ENCODE measurements at places on chromosomes 4 and X.

DNA sequence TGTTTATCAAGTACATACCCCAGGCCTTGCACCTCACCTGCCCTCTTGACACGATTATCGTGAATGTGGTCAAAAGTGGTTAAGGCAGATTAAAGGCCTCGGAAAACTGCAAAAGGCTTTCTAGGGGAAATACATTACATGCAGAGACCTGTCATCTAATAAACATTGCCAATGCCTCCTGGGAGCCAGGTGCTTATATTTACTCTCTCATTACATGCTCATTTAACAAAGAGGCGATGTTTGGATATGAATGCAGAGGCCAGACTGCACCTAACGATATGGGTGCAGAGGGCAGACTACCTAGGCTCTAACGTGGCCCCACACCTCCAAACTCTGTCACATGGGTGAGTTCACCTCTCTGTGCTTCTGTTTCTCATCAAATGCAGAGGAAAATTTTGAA lies 14.5 kb downstream of the CRMP1 start:
- DNase-seq: peak; percentile 13

DNA sequence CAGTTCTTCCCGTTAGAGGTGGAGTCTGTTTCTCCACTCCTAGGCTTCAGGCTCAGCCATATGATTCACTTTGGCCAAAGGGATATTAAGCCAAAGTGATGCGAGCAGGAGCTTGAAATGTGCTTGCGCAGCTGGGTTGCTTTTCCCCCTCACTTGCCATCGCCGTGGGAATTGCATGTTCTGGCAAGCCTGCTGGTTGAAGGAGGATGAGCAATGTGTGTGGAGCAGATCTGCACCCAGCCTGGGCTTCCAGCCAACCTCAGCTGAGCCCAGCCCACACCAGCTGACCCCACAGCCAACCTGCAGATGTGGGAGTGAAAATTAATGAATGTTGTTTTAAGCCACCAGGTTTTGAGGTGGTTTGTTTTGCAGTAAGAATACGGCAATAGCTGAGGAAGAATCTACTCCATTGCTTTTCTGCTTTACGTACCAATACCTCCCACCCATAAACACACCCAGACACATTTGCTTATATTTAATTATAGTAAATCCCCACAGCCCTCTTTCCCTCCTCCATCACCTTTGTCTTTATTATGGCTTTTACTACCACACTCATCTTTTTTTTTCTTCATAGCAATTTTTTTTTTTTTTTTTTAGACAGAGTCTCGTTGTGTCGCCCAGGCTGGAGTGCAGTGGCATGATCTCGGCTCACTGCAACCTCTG lies 132.8 kb upstream of the FUNDC1 start:
- peak; percentile 83 for DNase-seq

GRCh38 chr4:120554086-120554485 lies 368.4 kb downstream of the PRDM5 start:
- DNase-seq: no peak

DNA sequence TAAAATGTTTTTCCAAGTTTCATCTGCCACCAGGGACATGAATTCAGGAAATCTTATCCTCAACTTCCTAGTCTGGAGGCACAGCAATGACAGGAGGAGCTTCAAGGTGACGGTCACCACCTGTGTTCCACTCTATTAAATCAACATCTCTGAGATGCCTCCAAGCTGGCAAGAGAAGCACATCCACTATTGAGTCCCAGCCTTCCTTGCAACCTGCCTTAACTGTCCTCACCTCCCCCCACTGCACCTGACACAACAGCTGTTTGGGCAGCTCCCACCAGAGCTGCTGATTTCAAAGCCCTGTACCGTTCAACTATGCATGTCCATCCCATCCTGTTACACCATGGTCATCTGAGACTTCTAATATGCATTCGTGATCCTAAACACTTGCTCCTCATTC lies 123.4 kb downstream of the COL25A1 start:
- DNase-seq: no peak

DNA sequence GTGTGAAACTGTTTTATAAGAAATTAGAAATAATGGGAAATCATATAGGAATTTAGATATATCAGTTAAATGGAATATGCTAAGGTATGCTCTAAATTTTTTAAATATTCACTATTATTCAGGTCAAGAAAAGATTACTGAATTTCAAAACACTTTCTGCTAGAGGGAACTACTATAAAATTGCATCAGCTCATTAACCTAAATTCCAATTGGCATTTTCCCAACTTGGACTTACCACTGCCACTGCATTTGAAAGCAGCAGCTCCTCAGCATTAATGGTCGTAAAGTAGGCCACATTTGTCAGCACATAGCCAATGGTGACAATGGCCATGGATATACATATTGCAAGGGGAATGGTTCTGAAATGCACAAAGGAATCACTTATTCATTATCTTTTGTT lies 57.3 kb downstream of the SLC7A11 start:
- peak; percentile 23 for DNase-seq

GRCh38 chr4:96094183-96094582 lies 254.3 kb downstream of the PDHA2 start:
- no peak for DNase-seq

GRCh38 chr4:109390115-109390768 lies 43.4 kb upstream of the SEC24B start:
- DNase-seq: no peak

GRCh38 chr4:42654631-42655268 lies 2.2 kb downstream of the ATP8A1 start:
- DNase-seq: no peak

GRCh38 chr4:1613099-1613495 lies 71.0 kb downstream of the FAM53A start:
- DNase-seq: no peak

DNA sequence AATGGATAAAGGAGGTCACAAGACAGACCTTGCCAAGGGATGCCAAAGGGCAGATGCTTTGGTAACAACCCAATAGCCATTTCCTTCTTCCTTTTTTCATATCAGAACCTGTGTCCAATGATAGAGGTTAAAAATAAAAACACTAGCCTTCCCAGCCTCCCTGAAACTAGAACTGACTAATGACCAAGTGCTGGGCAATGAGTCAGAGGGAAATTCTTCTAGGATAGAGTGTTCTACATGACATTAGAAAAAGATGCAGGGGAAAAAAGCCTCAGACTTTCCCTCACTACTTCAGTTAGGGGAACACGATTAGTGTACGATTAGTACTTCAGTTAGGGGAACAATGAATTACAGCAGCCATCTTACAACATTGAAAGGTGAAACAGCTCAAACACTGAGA lies 29.3 kb upstream of the FAM47C start:
- no peak for DNase-seq

GRCh38 chr4:145482209-145483037 lies 770 bp downstream of the SMAD1 start:
- peak; percentile 54 for DNase-seq

GRCh38 chr4:173214231-173214630 lies 45.6 kb downstream of the GALNT7 start:
- no peak for DNase-seq

- no peak for DNase-seq
These were observed 195.2 kb downstream of the CCNG2 start for GRCh38 chr4:77352192-77352591.

GRCh38 chrX:63967551-63967950 lies 182.5 kb upstream of the ARHGEF9 start:
- DNase-seq: no peak

- DNase-seq: no peak
These were observed 113.0 kb downstream of the UCHL1 start for GRCh38 chr4:41369680-41370079.

DNA sequence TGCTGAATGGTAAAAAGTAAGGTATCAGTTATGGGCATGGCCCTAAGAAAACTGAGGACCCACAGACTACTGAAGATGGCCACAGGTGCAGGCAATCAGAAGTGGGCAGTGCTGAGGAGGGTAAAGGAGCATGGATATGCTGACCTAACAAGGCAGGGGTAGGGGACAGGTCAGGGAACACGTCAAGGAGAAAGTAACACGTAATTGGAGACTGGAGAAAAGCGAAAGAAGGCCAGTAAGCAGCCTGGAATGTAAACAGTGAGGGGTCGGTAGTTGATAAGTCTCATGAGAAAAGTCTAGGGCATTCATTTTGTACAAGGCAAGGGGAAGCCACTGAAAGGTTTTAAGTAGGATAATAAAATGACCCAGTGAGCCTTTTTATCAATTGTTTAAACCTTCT lies 153.3 kb downstream of the PRDM5 start:
- DNase-seq: no peak

DNA sequence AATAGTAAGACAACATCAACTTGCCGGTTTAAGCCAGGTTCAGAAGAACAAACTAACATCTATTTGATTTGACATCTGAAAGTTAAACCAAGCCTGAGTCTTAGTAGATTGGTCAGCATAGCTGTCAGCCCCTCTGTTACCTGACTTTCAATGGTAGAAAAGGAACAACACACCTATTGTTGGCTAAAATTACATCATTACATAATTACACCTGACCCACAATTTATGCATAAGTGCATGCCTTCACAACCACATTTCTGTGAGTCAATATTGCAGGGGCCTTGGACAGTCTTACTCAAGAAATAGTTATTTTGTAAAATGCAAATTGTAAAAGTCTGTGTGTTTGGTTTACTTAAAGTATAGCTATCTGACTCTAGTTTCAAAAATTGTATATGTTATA lies 36.2 kb downstream of the EGFL6 start:
- DNase-seq: no peak

GRCh38 chr4:184231573-184231972 lies 13.9 kb upstream of the ENPP6 start:
- no peak for DNase-seq

- DNase-seq: no peak
These were observed 7.7 kb downstream of the S100P start for GRCh38 chr4:6701371-6701770.

DNA sequence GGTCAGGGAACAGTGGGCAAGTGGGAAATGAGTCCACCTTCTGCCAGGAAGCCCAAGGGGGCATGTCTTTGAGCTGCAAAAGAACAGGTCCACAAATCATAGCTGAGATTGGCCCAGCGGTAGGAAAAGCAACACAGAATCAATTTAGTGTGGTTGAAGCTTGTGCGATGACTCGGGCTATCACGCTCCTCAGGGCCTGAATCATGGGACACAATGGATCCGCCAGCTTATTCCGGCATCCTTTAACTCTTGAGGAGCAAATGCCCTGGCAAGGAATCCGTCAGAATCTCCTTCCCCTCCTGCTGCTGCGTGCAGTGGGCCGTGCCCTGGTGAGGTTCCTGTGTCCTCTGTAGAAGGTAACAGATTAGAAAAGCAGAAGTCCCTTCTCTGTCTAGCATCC lies 98.0 kb downstream of the RELL1 start:
- DNase-seq: no peak

DNA sequence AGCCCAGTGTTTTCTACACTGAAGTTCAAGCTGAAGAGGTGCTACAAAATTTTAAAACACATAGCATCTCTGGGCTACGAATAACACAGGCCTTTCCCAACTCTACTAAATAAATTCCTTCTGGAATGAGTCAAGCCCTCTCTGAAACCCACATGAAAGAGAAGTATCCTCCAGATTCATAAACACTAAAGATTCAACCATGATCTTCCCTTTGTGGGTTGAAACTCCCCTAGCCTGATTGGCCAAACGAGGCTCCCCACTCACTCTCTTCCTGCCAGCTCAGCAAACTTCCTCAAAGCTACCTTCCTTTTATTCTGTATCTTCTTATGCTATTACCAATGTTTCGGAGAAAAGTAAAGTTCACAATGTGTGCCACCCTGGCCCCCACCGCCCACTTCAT lies 95.4 kb downstream of the NKX6-1 start:
- DNase-seq: no peak

- no peak for DNase-seq
These were observed 127.0 kb upstream of the PDE5A start for GRCh38 chr4:119755599-119755998.

GRCh38 chr4:86586626-86587380 lies 7.3 kb upstream of the PTPN13 start:
- DNase-seq: no peak

GRCh38 chrX:149259241-149259640 lies 245.9 kb downstream of the IDS start:
- DNase-seq: no peak

- DNase-seq: no peak
These were observed 50.5 kb downstream of the GRK4 start for GRCh38 chr4:3013839-3014350.

- DNase-seq: no peak
These were observed 268 bp upstream of the PRRG1 start for GRCh38 chrX:37348971-37349220.

DNA sequence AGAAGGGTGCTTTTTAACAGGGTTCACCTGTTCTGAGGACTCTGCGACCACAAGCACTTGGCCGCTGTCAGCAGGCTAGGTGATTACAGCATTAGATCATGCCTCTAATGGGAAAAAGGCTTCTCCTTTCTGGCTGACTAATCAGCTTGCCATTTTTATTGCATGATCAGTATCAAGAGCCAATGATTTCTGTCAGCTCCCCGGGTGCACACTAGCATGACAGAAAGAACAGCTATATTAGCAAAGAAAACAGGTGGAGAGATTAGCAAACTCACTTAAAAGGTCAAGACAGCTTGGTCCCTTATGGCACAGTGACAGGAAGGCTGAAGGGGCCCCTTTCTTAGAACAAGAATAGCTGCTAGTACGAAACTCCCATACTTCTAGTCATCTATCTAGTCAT lies 170.0 kb downstream of the SMIM20 start:
- no peak for DNase-seq

DNA sequence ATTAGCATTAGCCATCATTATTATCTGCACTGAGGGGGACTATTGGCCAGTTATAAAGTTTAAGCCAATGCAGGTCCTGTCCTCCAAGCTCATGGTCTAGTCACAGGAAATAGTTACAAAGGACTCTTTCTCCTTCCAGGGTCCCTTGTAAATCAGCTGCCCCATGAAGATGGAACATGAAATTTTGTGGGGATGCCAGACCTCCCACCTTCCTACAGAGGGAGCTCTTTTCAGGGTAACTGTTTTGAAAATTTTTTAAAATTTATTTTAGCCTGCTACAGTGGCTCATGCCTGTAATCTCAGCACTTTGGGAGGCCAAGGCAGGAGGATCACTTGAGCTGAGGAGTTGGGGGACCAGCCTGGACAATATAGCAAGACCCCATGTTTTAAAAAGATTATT lies 124.4 kb upstream of the SLC34A2 start:
- DNase-seq: no peak

- no peak for DNase-seq
These were observed 342.8 kb downstream of the DMD start for GRCh38 chrX:32868524-32868895.

DNA sequence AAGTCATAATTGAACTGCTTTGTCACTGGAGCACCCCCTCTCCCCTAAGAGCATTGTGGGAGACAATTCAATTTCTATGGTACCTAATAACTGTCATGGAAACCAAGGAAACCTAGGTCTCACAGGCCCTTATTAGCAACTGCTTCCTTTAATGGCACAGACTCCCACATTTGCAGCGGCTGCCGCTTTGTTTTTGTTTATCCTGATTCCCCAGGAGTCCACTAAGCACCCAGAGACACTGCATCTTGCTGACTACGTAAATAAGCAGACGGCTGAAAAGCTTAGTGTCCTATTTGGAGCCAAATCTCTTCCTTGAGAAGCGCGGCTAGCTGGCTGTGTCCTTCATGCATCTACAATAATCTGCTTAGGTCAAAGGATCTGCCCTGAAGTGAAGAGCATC lies 494.4 kb downstream of the TMA16 start:
- no peak for DNase-seq

All from COR-L47 (cell line).